ENCODE measurements at places on chromosomes 7 and 10. TPM values are rescaled to one million over a fixed set of nuclear protein-coding genes. Genes with fewer than 3 reads are reported as not detected.
A peak's percentile ranks its signal among the peaks of the same experiment; 100 is the strongest.

DNA sequence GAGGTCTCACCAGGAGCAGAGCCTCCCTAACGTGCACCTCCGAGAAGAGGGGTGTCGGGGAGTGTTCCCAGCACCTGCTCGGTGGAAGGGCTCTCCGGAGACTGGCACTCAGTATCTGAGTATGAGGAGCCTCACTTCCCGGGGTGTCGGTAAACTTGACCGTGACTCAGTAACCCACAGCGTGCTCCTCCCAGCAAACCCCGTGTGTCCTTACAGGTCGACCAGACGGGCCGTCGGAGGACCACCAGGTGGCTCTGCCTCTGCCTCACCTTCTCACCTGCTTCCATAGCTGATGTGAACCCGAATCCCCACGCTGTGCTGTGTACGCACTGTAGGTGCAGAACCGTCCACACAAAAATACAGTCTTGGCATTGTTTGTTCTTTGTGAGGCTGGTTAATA is 29.0 kb upstream of the KNDC1 start:
- ATAC-seq, result no peak

GRCh38 chr10:33139181-33139646 is 181.2 kb upstream of the ITGB1 start:
- no peak for ATAC-seq

DNA sequence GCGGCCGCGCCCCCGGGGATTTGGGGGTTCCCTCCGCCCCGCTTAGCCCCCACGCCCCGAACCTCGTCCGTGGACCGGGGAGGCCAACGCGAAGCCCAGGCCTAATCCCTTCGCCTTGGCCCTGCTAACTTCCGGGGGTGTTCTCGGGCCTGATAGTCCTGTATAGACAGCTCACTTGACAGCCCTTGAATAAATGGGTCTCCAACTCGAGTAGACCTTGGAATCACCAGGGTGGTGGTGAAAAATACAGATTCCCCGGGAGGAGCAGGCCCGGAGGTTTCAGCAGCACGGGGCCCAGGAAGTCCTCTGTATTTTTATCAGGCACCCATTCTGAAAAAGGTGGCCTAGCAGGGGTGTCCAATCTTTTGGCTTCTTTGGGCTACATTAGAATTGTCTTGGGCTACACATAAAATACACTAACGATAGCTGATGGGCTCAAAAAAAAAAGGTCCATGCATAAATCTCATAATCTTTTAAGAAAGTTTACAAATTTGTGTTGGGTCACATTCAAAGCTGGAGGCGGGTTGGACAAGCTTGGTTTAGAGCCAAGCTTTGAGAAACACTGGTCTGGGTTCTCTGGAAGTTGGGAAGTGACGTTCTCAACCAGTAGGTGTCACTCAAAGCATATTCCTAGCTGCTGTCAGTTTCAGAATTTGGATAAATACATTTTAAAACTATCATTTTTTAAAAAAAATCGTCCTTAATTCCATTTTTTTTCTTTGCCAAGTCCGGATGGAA is 221.7 kb downstream of the PHTF2 start:
- ATAC-seq, result peak; percentile 26

GRCh38 chr7:116242178-116242577 is 31.8 kb downstream of the TES start:
- peak; percentile 49 for ATAC-seq

GRCh38 chr7:1993031-1993695 is 239.6 kb downstream of the MAD1L1 start:
- ATAC-seq, result no peak

- no peak for ATAC-seq
Observed at GRCh38 chr7:13060173-13060572, 372.7 kb downstream of the ARL4A start.

DNA sequence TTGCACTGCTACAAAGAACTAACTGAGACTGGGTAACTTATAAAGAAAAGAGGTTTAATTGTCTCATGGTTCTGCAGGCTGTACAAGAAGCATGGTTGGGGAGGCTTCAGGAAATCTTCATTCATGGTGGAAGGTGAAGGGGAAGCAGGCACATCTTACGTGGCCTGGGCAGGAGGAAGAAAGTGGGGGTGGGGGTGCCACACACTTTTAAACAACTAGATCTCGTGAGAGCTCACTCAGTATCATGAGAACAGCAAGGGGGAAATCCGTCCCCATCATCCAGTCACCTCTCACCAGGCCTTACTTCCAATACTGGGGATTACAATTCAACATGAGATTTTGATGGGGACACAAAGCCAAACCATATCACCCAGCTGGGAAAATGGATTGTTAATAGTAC is 281.7 kb downstream of the AUTS2 start:
- no peak for ATAC-seq

GRCh38 chr7:128892521-128893250 is 17.8 kb downstream of the KCP start:
- no peak for ATAC-seq

DNA sequence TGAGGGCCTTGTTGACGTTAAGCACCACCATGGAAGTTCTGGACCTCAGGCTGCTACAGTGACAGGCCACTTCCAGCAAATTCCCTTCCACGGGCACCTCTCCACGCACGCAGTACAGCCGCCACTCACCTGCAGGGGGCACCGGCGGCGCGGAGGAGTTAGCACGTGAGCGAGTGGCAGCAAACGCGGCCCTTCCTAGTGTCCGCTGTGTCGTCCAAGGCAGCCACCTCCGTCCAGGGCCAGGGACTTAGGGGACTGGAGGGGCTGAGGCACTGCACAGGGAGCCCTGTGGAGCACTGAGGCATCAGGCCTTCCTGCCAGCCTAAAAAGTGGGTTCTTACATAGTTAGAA is 164.4 kb downstream of the SVIL start:
- no peak for ATAC-seq

GRCh38 chr10:11180228-11180627 is 162.6 kb downstream of the CELF2 start:
- ATAC-seq, result no peak

GRCh38 chr7:139271718-139272628 is 40.9 kb downstream of the UBN2 start:
- peak; percentile 38 for ATAC-seq

DNA sequence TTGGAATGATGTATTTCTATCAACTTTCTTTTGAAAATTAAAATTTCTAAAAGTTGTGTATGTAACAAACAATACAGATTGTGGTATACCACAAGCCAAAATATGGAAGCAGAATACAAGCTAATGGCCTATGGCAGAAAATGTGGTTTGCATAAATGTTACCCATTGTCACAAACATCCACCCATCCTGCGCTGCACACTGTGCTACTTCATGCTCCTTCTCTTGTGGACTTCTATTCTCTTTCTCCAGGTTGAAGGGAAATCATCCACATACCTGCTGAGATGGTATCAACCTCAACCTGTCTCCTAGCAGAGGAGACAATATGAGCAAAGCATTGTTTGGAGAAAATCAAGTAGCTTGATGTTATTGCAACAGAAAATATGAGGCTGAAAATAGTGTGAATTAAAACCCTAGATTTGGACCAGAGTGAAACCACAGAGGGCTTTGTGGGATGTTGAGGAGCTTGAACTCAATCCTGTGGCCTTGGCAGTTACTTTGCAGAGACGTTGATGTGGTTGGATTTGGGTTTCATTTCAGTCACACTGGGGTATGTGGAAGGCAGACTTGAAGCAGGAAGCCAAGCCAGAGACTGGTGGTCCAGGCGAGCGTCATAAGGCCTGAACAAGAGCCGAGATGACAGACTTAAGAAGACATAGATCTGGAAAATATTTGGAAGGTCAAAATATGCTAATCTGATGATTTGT is 63.8 kb downstream of the ICA1 start:
- ATAC-seq, result no peak

- no peak for ATAC-seq
Observed at GRCh38 chr10:43715334-43715733, 66.7 kb upstream of the ZNF32 start.

GRCh38 chr10:35027567-35027966 is 62.6 kb downstream of the CUL2 start:
- ATAC-seq, result peak; percentile 39

- peak; percentile 67 for ATAC-seq
Observed at GRCh38 chr10:124417895-124418725, 613 bp downstream of the OAT start.

DNA sequence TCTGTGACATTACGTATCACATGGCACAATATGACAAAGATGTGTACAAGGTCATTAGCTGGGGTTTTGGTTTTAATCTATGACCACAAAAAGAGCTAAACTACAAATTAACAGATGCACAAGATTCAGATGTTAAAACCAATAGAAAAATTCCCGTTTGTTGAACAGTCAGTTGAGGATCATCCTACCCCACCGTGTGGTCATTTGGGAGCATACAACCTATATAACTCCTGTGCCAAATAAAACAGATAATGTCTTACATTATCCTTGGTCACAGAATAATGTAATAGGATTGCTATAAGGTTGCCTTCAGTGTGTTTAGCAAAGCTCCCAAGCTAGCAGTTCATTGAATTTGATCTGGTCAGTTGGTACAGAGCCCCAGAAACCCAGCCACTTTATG is 28.2 kb downstream of the ASNS start:
- ATAC-seq, result no peak

DNA sequence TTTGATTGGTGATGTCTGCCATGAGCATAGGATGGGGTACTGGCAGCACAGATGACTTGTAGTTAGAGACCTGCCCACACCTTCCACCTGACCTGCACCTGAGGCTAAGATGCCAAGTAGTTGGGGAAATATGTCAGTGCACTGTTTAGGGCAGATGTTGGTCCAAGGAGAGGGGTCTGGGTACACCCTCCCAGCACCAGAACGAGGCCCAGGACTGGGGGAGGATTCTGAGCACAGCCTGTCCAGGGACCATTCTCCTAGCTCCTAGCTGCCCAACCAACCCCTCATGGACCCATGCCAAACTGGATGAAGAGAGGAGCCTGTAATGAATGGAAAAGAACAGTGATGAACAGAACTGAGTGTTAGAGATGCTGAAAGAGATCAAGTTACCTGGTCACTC is 28.0 kb downstream of the FRMPD2 start:
- ATAC-seq, result no peak

GRCh38 chr7:138992052-138992531 is 10.9 kb upstream of the KIAA1549 start:
- no peak for ATAC-seq

GRCh38 chr7:130141161-130141883 is 63.9 kb downstream of the TMEM209 start:
- ATAC-seq, result peak; percentile 92

- no peak for ATAC-seq
Observed at GRCh38 chr10:3480281-3480989, 304.6 kb downstream of the KLF6 start.

- ATAC-seq, result no peak
Observed at GRCh38 chr7:39317107-39317506, 249.1 kb upstream of the YAE1 start.

GRCh38 chr7:92924800-92925199 is 88.4 kb upstream of the CDK6 start:
- no peak for ATAC-seq

DNA sequence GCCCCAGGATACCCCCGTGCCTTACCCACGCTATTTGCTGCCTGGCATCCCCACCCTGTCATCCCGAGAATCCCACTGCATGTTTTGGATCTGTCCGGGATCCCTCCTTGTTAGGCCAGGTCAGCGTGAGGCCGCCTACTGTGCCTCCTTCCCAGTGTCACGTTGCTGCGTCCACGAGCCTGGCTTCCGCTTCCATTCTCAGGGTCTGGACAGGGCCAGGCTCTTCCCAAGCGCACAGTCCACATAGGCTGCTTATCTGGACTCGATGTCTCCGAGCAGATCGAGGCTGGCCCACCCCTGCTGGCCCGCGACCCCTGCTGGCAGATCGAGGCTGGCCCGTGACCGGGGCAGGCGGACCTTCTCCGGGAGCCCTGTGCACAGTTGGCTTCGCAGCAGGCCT is 27.1 kb downstream of the FOXK1 start:
- ATAC-seq, result no peak

GRCh38 chr7:155511702-155511996 is 34.7 kb downstream of the CNPY1 start:
- no peak for ATAC-seq

GRCh38 chr10:123134343-123134914 is 1.3 kb upstream of the HMX3 start:
- ATAC-seq, result no peak

TEX36 gene
- not detected for total RNA-seq

FRMD4A gene
- 74.3 TPM for total RNA-seq

DMTF1 gene
- total RNA-seq, result 67.9 TPM

HOXA6 gene
- 10.9 TPM for total RNA-seq

LRRD1 gene
- total RNA-seq, result 0.52 TPM

MRC1 gene
- 0.05 TPM for total RNA-seq

SKIDA1 gene
- total RNA-seq, result 14.2 TPM

VSIR gene
- total RNA-seq, result 0.36 TPM

ASAH2 gene
- total RNA-seq, result 0.38 TPM

RP9 gene
- 19.3 TPM for total RNA-seq

CLDN4 gene
- 1.4 TPM for total RNA-seq

NKX6-2 gene
- total RNA-seq, result 0.18 TPM

All from motor neuron (in vitro differentiated cells).